Fibroblast of skin of right biceps (primary cell): ENCODE measurements at places on chromosomes 4 and X.

GRCh38 chrX:22325096-22325495 lies 52.4 kb downstream of the CBLL2 start:
- peak; percentile 89 for DNase-seq

DNA sequence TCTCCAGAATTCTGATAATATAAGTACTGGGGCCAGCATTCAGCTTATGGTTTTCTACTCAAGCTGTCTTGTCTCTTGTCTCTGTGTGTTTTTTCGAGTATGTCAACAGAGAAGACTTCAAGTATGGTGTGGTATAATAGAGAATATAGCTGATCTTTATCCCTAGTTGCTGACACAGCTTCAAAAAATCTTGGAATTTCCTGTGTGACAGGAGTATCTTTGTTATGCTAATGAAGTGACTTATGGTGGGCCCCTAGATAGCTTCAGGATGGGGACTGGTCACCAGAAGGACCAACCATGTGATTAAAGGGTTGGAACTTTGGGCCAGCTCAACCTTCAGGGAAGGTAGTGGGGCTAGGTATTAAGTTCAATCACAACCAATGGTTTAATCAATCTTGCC lies 2.9 kb downstream of the GPRASP3 start:
- peak; percentile 3 for DNase-seq

DNA sequence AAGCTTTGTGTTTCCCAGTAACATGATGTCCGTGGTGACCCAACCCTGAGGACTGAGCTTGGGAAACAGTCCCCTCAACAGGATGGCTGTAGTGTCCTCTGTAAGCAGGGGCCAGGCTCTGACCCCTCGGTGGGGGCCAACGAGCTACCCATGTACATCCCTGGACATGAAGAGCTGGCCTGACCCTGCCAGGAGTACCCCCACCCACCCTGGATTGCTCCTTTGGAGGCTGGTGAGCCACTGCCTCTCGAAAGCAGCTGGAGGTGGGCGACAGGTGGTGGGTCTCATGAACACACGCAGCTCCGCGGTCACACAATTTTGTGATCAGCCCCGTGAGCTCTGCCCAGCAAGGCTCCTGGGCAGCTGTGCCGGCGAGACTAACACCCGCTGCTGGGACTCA lies 33.5 kb downstream of the NSG1 start:
- no peak for DNase-seq

DNA sequence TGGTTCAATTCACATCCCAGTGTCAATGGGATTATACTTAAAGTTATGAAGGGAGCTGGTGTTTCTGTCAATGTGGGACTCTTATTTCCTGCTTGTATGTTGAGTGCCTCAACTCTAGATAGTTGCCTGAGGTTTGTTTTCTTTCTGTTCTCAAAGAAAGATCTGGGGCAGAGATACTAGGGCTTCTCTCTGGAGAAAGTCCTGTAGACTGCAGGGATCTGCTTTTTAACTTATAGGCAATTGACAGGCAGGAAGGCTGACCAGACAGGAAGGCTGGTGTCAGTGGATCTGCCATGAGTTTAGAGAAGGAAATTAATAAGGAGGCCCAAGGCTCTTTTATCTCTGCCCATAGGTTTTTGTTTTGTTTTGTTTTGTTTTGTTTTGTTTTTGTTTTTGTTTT lies 64.0 kb upstream of the PRKX start:
- DNase-seq: no peak

- DNase-seq: peak; percentile 66
Observed at GRCh38 chrX:151974336-151975227, at the start of gene GABRE. TSS of gene GABRE (minus strand) at chrX:151974676. CDS start at chrX:151974625, 51 bp downstream.

DNA sequence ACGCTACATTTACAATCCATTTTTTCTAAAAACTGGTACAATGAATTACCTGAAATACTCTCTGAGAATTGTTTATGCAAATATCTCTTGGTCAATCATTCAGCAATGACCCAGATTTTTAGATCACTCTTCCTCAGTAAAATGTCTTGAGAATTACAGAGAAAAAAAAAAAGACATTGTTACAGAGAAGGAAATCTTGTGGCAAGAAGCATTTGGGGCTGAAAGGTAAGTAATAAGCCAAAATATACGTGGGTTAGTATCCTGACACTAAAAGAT lies 19.6 kb upstream of the TET2 start:
- no peak for DNase-seq

GRCh38 chr4:104408878-104409277 lies 85.8 kb downstream of the CXXC4 start:
- no peak for DNase-seq

DNA sequence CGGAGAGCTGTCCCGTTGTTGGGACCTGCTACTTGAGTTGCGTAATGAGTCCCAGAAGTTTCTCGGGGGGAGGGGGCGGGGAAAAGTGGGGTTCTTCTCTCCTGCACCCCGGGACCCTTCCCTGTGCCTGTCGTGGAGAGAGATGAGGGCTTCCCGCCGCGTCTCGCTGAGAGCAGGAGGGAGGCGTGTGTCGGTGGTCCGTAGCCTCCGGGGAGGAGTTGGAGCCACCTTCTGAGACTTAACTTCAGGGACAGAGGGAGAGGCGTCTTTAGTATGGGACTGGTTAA lies 698 bp downstream of the AFF1 start:
- DNase-seq: no peak

DNA sequence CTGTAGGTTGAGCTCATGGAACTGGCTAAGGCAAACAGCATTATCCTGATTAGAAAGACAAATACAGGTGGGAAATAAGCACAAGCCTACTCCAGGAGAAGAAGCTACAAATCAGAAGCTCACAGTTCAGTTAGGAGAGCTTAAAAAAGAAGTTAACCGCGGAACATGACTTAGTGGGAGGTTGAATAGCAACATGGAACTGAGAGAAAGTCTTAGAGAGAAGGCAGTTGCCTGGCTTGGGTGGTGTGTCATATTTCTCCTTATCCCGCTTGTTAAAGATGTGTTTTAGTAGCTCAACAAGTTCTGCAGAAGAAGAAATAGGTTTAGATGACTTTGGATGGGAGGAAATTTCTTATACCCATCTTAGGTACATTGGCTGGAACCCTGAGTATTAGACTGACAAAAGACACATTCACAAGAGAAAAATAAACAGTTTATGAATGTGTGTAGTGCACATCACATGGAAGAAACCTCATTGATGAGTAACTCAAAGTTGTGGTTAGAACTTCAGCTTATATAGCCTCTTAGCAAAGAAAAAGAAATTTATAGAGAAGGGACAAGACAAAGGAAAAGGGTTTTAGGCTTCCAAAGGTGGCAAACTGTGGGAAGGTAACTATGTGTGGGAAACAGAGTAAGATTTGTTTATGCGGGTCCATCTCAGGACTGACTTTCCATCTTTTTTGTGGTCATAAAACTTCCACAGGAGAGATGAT lies 37.4 kb upstream of the RXFP1 start:
- peak; percentile 2 for DNase-seq

- peak; percentile 80 for DNase-seq
Observed at GRCh38 chrX:46325312-46325877, 219.8 kb downstream of the ZNF674 start.

GRCh38 chr4:123651066-123651465 lies 254.5 kb downstream of the SPRY1 start:
- DNase-seq: no peak

DNA sequence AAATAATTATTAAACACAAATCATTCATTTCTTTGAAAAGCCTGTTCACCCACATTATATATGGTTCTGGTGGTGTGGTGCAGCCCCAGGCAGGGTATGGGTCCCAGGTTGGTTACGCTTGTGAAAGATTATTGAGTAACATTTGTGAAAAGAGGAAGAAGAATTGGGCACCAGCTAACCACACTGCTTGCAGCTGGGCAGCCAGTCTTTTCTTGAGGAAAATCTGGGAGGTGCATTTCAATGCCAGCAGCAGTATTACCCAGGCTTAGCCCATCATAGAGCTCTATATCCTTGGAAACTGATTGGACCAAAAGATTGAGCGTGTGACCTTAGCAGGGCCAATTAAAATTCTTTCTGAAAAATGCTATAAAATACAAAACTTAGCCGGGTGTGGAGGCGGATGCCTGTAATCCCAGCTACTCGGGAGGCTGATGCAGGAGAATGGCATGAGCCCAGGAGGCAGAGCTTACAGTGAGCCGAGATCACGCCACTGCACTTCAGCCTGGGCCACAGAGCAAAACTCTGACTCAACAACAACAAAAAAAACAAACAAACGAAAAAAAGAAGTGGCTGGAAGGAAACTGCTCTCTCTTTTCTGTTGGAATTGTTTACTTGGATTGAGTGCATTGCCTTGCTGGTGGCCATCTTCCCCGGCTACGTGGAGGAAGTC lies 9.7 kb upstream of the PLAC8 start:
- no peak for DNase-seq

- DNase-seq: no peak
Observed at GRCh38 chr4:10082459-10083272, 33.9 kb downstream of the WDR1 start.

DNA sequence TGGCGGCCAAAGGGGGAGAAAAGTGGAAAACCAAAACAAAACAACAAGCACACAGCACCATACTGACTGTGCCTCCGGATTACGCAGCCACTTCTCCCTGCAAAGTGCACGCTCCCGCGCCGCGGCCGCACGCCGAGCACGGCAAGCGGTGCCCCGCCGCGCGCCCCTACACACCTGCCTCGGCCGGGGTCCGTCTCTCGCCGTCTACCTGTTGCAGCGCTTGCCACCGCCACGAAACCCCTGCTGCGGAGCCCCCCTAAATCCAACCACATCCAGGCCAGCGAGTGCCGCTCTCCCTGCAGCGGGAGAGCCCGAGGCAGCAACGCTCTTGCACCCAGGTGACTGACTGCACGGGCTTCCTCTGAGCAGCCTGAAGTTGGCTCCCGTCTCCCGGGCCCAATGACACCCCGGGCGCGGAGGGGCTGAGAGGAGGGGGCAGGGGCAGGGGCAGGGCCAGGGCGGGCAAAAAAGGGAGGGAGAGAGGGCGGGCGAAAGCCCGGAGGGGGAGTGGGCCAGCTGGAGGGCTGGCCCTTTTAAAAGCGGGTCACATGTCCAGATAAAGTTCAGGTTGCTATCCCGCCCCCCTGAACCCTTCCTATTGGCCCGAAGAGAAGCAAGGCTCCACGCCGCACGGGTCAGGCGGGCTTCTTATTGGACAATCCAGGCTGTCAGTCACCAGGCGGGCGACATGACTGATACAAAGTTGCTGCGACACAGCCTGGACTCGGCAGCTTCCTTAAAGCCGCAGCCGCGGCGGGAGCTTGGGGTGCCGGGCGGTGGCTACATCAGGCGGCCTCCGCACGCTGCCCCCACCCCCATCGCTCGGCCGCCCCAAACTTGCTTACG lies at the start of gene NR3C2:
Gene NR3C2, minus strand, starts transcription at position 429 of the 846 bp plus-strand sequence.
- DNase-seq: peak; percentile 96

- DNase-seq: peak; percentile 93
Observed at GRCh38 chr4:151540728-151541388, 131.9 kb downstream of the FHIP1A start.

DNA sequence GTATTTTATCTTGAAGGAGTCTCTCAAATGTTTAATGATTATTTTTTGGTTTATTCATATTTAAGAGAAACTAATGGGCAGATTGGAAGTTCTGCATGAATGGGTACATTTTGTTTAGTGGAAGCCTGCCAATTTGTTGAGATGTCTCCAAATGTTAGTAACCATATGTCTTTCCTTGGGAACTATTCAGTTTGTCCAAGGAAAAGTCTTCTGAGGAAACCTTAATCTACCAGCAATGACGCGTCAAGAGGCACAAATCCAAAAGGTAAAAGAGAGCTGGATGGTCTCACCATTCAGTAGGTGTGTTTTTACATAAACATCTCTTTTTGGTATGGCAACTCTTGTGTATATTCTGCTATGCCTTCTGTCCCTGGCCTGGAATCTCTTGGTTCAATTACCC lies 37.4 kb upstream of the NDST3 start:
- DNase-seq: no peak
